NCI-H1092 treated with DMSO at 0.1 percent for 48 hours (cell line): ENCODE measurements at places on chromosomes 1 and 21.

DNA sequence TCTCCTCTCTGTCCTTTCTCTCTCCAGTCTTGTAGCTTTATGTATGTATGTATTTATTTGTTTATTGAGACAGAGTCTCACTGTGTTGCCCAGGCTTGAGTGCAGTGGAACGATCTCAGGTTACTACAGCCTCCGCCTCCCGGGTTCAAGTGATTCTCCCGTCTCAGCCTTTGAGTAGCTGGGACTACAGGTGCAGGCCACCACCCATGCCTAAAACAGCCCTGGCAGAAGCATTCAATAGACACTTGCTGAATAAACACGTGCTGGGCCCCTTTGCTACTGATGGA, 2.5 kb downstream of the KIAA2013 start:
- DNase-seq = no peak

DNA sequence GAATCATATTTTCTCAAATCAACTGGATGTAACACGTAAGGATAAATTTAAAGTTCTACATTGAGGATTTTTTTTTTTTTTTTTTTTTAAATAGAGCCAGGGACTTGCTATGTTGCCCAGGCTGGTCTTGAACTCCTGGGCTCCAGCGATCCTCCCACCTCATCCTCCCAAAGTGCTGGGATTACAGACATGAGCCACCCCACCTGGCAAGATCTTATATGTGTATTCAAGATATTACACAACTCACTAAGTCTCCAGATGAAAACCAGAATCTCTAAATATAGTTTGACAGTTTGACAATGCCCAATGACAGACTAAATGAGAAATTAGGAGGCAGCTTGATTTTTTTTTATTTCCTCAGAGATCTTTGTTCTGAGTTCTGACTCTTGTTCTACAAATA, 6.8 kb downstream of the YY1AP1 start:
- DNase-seq = no peak

GRCh38 chr1:48955774-48956173, 179.1 kb upstream of the BEND5 start:
- DNase-seq = no peak

DNA sequence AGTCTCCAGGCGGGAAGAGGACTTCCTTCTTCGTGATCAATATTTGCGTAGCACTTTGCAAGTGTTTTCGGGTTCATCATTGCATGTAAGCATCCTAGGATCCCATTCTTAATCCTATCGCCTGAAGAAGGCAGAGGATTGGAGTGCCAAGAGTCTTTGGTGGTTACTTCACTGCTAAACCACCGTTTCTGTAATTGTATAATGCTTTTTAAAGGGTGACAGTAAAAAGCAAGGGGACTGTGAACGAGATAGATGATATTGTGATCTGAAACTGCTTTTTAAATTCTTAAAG, 345 bp upstream of the ALDH9A1 start:
- no peak for DNase-seq

- DNase-seq = no peak
Measured at GRCh38 chr1:57800376-57800775, 376.5 kb upstream of the DAB1 start.

- DNase-seq = peak; percentile 67
Measured at GRCh38 chr1:244052016-244052727, 1.1 kb downstream of the ZBTB18 start.

GRCh38 chr1:219412772-219413171, 200.1 kb downstream of the ZC3H11B start:
- no peak for DNase-seq

- DNase-seq = no peak
Measured at GRCh38 chr1:154983776-154984466, 777 bp downstream of the FLAD1 start.

GRCh38 chr1:6266641-6267040, 5.7 kb upstream of the GPR153 start:
- no peak for DNase-seq
